ENCODE measurements at places on chromosomes 4 and X.

DNA sequence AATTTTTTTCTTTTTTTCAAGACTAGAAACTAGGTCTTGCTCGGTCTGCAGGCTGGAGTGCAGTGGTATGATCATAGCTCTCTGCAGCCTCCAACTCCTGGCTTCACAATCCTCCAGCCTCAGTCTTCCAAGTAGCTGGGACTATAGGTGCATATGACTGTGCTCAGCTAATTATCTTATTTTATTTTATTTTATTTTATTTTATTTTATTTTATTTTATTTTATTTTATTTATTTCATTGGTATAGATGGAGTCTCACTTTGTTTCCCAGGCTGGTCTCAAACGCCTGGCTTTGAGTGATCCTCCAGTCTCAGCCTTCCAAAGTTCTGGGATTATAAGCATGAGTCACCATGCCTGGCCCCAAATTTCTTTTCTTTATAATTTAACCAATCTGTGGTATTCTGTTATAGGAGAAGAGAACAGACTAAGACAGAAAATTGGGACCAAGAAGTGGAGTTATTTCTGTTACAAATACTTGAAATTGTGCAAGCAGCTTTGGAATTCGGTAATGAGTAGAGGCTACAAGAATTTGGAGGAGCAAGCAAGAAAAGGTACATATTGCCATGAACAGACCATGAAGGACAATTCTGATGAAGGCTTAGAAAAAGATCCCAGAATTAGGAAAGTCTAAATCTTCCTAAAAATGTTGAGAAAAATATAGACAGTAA is 4.0 kb upstream of the PRDM5 start:
- DNase-seq, result no peak

- peak; percentile 92 for DNase-seq
Measured at GRCh38 chr4:212438-213188, 88.3 kb downstream of the ZNF718 start.

DNA sequence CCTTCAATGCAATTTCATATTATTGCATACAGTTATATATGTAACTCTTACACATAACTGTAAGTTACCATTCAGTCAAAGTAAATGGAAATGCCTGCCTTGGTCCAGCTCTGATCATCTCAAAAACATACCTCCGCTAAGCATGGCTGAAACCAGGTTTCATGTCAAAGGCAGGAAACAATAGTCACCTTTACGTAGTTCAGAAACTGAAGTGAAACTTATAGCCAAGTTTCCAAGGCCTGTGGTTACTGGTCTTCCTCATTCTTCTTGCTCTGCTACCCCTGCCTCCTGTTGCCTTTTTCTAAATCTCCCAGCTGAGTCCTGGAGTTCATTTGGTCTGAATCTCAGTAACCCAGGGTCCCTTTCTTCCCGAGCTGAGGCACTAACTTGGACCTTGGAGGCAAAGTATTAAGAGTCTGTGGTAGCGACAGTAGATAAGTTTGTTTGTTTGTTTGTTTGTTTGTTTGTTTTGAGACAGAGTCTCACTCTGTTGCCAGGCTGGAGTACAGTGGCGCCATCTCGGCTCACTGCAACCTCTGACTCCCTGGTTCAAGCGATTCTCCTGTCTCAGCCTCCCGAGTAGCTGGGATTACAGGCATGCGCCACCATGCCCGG is 30.8 kb downstream of the DAPP1 start:
- DNase-seq, result peak; percentile 30

GRCh38 chr4:84530871-84531270 is 31.8 kb upstream of the NKX6-1 start:
- DNase-seq, result no peak

- peak; percentile 67 for DNase-seq
Measured at GRCh38 chr4:24560868-24561368, 23.4 kb downstream of the DHX15 start.

DNA sequence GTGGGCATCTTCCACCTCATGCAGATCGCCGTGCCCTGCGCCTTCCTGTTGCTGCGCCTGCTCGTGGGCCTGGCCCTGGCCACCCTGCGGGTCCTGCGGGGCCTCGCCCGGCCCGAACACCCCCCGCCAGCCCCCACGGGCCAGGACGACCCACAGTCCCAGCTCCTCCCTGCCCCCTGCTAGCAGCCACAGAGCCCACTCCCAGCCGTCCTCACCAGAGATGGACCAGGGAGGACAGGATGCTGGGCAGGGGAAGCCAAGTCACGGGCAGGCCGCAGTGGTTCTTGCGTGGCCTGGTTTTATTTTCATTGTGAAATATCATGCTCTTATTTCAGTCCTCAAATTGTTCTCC is 15.1 kb downstream of the DGKQ start:
- no peak for DNase-seq

DNA sequence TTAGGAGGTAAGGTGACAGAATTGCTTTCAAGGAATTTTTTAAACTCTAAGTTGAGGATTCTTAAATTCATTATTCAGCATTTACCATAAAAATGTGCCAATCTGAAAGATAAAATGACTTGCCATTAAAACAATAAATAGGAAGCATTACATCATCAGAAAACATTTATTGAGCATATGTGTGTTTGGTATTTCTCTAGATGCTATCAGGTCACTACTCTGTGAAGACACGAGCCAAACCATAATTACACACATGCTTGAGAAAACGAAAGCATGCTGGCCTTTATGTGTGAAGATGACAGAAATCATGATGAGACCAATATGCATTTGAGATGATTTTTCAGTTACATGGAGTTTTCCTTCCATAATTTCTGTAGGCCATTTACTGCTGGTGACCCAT is 12.3 kb upstream of the IL21 start:
- DNase-seq, result no peak
